ENCODE measurements at places on chromosomes 2 and 18.

DNA sequence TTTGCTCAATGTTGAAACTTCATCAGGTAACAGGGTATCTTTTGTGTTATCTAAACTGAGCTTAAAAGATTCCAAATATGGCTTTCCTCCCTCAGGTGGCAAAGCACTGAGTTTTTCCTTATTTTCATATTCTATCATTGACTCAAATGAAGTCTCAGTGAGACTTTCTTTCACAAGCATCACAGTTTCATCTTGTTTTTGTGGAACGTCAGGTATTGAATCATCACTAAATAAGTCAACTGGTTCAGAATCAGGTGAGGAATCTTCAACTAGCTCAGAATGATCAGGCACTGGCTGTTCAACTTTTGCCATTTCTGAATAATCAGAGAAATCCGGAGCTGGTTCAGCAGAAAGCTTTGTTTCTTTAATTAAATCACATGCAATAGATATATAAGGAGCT is 24.6 kb downstream of the RTN4 start:
- H3K27me3 ChIP-seq, result no peaks in the 10 kb centered on the region
- DNase-seq, result no peak
- H3K36me3 ChIP-seq, result peaks cover 13% of the 10 kb centered on the region
- H3K4me1 ChIP-seq, result peaks cover 3% of the 10 kb centered on the region

GRCh38 chr2:12424809-12425208 is 291.9 kb upstream of the TRIB2 start:
- peaks cover 37% of the 10 kb centered on the region for H3K4me1 ChIP-seq
- H3K27ac ChIP-seq, result no peak overlapping the region
- no peaks in the 10 kb centered on the region for H3K36me3 ChIP-seq
- DNase-seq, result no peak
- peaks cover 6% of the 10 kb centered on the region for H3K27me3 ChIP-seq

GRCh38 chr2:189880832-189881492 is 96.7 kb downstream of the PMS1 start:
- H3K27me3 ChIP-seq, result no peaks in the 10 kb centered on the region
- peaks cover 27% of the 10 kb centered on the region for H3K36me3 ChIP-seq
- H3K4me1 ChIP-seq, result peaks cover 64% of the 10 kb centered on the region
- H3K4me3 ChIP-seq, result peak overlapping the region; percentile 40
- peak overlapping the region; percentile 95 for H3K27ac ChIP-seq

DNA sequence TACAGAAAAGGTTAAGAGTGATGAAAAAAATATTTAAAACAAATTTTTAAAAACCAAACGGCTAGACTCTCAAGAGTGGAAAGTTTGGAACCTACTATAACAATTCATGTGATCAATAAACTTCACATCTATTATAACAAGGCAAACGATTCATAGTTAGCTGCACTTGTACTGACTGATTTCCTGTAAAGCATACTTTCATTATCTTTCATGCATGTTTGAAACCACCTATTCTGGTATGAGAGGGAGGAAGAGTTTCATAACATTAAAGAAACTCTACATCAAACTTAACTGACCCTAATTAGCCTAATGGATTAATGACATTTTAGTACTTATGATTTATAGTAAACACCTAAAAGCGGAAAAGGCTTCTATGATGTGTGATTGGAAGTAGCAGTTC is 43.7 kb upstream of the VWC2L start:
- H3K27me3 ChIP-seq, result no peaks in the 10 kb centered on the region
- no peak overlapping the region for H3K4me3 ChIP-seq

- H3K27me3 ChIP-seq, result peaks cover 20% of the 10 kb centered on the region
- no peak overlapping the region for H3K27ac ChIP-seq
- H3K36me3 ChIP-seq, result no peaks in the 10 kb centered on the region
- no peak overlapping the region for H3K4me3 ChIP-seq
- H3K4me1 ChIP-seq, result peaks cover 23% of the 10 kb centered on the region
These were observed 137.9 kb upstream of the RAB12 start for GRCh38 chr18:8471372-8471771.

- H3K4me1 ChIP-seq, result peaks cover 18% of the 10 kb centered on the region
- H3K36me3 ChIP-seq, result no peaks in the 10 kb centered on the region
- peaks cover 6% of the 10 kb centered on the region for H3K27me3 ChIP-seq
- no peak for DNase-seq
- H3K27ac ChIP-seq, result no peak overlapping the region
These were observed 785.8 kb downstream of the RNF144A start for GRCh38 chr2:7703048-7703447.

DNA sequence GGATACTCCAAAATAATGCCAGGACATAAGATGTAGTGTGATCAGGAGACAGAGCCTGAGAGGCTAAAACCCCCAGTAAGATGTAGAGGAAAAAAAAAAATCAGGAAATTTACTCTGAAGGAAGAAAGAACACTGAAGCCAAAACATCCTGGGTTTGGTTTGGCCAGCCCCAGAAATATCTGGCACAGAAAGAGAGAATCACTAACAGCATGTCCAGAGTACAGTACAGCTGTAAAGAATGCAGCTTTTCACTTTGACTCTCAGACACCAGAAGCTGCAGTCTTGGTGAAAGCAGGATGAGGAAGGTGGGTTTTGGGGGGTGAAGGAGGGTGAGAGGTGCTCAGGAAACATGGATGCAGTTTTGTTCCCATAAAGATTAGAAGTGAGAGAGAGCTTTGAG is 1577.7 kb upstream of the ACVR2A start:
- H3K4me3 ChIP-seq, result no peak overlapping the region
- peaks cover 4% of the 10 kb centered on the region for H3K27me3 ChIP-seq
- H3K4me1 ChIP-seq, result no peaks in the 10 kb centered on the region
- no peaks in the 10 kb centered on the region for H3K36me3 ChIP-seq
- no peak for DNase-seq
- peak overlapping the region; percentile 80 for H3K27ac ChIP-seq

DNA sequence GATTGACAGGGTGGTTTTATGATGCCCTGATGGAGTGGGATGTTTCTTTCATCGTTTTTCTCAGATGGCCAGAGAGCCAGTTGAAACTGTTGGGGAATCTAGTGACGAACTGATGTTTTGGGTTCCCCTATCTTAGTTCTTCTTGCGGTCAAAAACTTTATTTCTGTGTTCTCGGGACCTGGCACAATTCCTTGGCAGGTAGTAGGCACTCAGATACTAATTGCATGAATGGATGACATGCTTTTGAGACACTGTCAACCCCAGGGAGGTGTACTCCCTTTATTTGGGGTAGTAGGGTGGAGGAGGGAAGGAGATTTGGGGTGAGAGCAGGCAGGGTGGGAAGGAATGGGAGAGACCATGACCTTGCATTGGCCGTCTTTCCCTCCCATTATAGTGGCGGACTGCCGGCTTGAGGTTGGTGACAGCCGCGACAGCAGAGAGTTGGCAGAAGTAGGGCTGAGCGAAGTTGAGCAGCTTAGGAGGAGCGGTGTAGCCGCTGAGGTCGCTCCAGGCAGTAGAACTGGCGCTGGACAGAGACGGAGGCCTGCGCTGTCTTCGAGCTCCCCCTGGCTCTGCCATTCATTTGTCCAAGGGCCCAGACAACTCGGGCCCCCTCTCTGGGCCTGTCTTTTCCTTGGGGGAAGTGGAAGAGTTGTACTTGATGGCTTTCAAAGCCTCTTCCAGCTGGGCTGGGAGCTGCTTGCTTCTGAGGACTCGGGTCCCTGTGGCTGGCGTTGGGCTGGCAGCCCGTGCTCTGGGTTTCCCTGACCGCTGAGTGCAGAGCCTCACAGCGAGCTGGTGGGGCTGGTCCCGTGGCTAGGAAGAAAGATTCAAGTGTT is 2.6 kb downstream of the TET3 start:
- H3K27me3 ChIP-seq, result peaks cover 10% of the 10 kb centered on the region
- peak overlapping the region; percentile 16 for H3K27ac ChIP-seq
- peaks cover 76% of the 10 kb centered on the region for H3K4me1 ChIP-seq
- peak overlapping the region; percentile 86 for H3K4me3 ChIP-seq
- peaks cover 39% of the 10 kb centered on the region for H3K36me3 ChIP-seq
- no peak for DNase-seq

DNA sequence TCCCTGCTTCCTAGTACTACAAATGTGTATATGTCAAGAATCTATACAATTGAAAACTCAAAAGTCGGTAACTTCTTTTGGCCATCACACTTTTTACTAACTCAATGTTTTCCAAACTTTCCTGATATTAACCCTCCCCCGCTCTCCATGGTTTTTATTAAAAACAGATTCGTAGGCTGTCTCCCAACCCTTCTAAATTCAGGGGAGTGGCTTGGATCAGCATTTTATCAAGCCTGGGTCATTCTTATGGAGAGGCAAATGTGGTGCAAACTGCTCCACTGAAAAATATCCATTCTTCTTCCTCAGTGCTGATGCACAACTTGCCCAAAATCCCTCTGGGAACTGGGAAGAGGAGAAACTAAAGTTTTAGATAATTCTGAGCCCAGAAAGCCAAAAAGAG is 134.2 kb downstream of the RIF1 start:
- H3K27me3 ChIP-seq, result no peaks in the 10 kb centered on the region
- no peak overlapping the region for H3K27ac ChIP-seq
- H3K4me3 ChIP-seq, result no peak overlapping the region
- no peak for DNase-seq

DNA sequence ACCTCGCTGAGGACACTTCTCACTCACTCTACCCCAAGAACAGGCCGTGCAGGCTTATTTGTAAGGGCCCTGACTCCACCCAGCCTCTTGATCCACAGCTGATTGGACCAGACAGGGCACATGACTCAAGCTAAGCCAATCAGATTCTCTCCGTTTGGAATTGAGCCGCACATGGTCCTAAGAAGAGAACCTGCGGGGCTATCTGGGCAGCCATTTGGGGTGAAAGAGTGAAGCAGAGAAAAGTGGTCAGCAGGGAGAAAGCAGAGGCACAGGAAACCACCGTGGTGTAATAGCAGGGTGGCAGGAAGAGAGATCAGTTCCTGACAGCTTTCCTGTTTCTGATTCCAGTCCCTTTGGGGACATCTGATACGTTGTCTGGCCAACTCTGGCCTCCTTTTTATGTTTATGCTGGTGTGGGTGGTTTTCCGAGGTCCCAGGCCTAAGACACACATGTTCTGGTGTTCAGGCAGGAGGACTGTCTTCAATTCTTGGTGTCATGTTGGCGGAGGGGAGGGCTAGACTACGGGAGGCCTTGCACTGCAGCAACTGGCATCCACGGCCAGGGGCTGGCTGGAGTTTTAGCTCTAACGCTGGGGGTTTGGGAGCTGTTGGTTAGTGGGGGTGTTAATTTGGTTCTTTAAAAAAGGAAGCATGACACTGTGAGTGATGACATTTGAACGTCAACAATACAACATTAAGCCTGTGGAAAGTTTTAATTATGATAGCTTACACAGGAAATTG is 26.1 kb upstream of the SPTBN1 start:
- no peak overlapping the region for H3K4me3 ChIP-seq
- no peak for DNase-seq
- peaks cover 7% of the 10 kb centered on the region for H3K4me1 ChIP-seq
- peaks cover 4% of the 10 kb centered on the region for H3K27me3 ChIP-seq
- H3K36me3 ChIP-seq, result no peaks in the 10 kb centered on the region

DNA sequence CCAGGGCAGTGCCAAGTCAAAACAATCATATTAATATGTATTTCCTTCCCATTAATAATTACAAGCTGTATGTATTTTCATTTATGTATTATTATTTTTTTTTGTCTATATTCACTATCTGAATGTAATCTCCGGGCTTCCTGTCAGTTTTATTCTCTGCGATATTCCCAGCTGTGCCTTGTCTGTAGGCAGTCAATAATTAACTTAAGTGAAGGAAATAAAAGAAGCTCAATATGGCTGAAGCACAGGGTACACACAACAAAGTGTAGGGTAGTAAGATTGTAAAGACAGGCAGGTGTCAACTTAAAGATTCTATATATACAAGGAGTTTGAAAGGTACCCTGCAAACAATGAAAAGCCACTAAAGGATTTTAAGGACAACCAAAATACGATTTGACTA is 122.9 kb downstream of the ROCK1 start:
- H3K4me1 ChIP-seq, result no peaks in the 10 kb centered on the region
- peaks cover 34% of the 10 kb centered on the region for H3K36me3 ChIP-seq
- H3K27ac ChIP-seq, result no peak overlapping the region
- no peak overlapping the region for H3K4me3 ChIP-seq
- DNase-seq, result no peak

GRCh38 chr2:11764359-11764758 is 17.9 kb downstream of the LPIN1 start:
- peaks cover 31% of the 10 kb centered on the region for H3K4me1 ChIP-seq
- H3K4me3 ChIP-seq, result no peak overlapping the region
- no peaks in the 10 kb centered on the region for H3K27me3 ChIP-seq
- H3K27ac ChIP-seq, result no peak overlapping the region
- peaks cover 85% of the 10 kb centered on the region for H3K36me3 ChIP-seq
- DNase-seq, result no peak

DNA sequence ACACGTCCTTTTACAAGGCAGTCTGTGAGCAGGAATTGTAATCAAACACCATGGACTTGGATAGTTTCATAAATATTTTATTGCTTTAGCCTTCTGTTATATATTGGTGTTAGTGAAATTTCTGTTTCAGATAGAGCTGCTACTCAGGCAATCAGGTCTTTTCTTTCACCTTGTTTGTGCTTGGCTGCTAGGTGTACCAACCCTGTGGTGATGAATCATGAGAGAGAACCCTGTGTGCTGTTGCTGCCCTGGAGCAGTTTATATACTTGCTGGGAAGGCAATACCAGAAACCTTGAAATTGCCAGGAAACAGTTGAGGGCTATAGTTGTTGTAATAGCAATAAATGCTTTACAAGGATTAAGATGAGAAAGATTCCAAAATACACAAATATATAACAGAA is 84.5 kb downstream of the FSHR start:
- H3K27ac ChIP-seq, result no peak overlapping the region
- H3K36me3 ChIP-seq, result no peaks in the 10 kb centered on the region

GRCh38 chr2:231258701-231259100 is 60.3 kb downstream of the ARMC9 start:
- no peak overlapping the region for H3K27ac ChIP-seq
- no peaks in the 10 kb centered on the region for H3K4me1 ChIP-seq
- peaks cover 82% of the 10 kb centered on the region for H3K36me3 ChIP-seq
- DNase-seq, result no peak

DNA sequence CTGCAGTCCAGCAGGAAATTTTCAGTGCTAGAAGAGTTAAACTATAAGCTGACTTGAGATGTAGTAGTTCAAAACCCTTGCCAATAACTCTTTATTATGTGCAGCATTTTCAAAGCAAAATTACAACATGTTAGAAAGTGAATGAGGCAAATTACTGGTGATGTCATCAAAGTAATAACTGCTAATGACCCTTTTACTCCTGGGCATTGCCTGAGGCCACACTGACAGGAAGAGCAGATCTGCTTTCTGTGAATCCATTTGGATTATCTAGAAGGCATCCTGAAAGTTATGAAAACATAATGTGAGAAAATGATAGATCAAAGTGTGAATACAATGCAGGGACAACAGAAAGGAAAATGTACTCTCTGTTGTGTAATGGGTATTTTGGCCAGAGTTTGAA is 139.6 kb upstream of the TRIB2 start:
- no peak overlapping the region for H3K4me3 ChIP-seq
- no peaks in the 10 kb centered on the region for H3K36me3 ChIP-seq
- H3K27me3 ChIP-seq, result peaks cover 6% of the 10 kb centered on the region

GRCh38 chr2:220246386-220246785 is 619.0 kb downstream of the SLC4A3 start:
- peaks cover 10% of the 10 kb centered on the region for H3K27me3 ChIP-seq
- no peaks in the 10 kb centered on the region for H3K36me3 ChIP-seq
- DNase-seq, result no peak
- no peak overlapping the region for H3K4me3 ChIP-seq
- H3K4me1 ChIP-seq, result no peaks in the 10 kb centered on the region
- no peak overlapping the region for H3K27ac ChIP-seq
